ENCODE measurements at places on chromosomes 4 and X.
A peak's percentile ranks its signal among the peaks of the same experiment; 100 is the strongest.

DNA sequence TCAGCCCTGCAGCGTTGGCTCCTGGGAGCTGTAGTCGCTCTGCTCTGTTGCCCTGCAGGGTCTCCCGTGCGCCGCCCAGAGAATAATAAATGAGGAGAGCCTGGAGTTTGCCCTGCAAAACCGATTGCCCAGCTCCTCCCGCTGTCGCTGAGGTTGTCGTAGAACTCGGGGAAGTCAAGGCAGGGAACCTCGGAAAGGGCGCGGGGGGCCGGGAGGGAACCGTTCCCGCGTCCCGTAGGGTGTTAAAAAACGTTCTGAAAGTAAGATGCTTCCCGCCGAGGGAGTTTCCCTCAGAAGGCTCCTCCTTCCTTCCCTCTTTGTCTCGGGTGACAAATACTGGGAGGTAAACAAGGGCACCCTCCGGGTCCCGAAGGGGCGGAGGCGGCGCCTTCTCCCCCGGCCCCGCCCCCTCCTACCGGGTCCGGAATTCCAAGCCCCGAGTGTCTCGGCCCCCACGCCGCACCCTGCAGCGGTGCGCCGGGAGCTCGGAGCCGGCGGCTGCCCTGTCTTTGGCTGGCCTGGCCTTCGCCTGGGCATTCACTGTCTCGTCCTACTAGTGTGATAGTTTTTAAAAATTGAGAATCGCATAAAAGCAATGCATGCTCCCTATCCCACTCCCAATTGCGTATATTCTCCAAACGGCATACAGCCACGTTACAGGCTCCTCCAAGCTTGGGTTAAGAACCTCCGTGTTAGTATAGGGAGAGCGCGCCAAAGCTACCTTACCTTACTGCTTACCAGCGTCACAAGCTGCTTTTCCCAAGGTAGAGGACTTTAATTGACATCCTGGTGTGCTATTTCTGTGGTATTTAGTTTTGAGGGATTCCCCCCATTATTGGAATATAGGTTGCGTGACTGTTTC is 964 bp upstream of the HMGB2 start:
- peak; percentile 69 for DNase-seq

DNA sequence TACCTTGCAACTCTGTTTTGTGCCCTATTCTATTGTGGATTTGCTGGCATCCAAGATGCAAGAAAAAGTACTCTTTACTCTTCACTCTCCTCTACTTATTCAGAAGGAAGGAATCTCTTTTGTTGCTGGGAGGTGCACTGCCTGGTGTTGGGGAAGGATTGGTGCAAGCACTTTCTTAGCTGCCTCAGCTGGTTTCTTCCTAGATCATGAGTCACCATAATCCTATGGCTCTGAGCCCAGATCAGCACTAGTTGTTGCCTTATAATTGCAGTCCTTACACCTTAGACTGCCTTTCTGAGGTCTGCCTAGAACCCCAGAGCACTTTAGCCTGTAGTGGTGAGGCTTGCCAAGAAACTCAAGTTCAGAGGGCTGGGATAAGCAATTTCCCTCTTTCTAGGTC is 37.0 kb upstream of the CT83 start:
- DNase-seq, result no peak

- no peak for DNase-seq
Observed at GRCh38 chr4:95541889-95542607, 6.7 kb downstream of the UNC5C start.

DNA sequence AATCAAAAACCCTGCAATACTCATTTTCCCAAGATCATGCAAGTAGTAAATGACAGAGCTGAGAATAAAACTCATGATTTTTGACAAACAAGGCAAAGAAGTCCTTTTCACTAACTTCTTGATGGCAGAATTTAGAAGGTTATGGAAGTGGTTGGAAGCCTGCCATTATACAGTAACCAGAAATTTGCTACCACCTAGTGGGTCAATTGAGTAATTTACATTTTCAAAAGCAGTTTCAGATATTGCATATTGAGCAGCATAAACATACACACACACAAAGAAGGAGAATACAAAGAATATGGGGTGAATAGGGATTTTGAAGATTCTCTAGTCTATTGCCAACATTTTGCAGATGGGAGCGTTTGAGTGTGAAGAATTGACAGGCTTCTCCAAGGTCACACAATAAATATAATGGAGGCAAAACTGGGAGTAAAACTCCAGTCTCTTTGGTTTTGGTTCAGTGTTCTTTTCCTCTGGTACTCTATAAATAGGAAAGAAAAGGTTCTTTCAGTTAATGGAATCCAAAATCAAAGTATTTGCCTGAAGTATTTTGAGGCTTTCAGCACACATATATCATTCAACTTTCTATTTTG is 70.2 kb downstream of the GC start:
- DNase-seq, result no peak

DNA sequence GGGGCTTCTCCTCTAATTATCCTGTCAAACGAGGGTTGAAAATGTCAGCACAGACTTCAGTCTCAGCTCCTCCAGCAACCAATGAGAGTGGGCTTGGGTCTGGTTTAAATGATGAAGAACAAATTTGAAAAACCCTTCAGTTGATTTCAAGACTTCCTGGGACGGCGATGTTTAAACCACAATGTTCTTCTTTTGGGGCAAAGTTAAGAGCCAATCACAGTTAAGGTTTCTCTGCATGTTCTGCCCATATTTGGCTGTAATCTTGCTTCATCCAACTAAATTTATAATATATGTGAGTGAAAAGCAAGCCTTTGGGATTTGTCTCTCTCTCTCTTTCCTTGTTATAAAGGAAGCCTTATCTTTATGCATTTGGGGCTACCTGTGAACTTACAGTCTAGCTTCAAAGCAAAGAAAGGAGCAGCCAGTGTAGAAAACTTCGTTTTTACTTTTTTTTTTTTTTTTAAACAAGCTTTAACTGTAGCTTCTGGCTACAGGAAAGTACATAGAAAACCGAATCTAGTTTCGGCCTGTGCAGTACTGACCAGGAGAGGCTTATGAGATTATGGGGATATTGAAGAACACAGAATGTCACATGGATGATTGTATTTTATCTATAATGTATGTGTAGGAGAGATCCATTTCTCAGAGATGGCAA is 46.8 kb upstream of the FAM9C start:
- no peak for DNase-seq

- no peak for DNase-seq
Observed at GRCh38 chrX:130260316-130260715, 8.4 kb downstream of the ZNF280C start.

- no peak for DNase-seq
Observed at GRCh38 chrX:106039920-106040319, 1.4 kb upstream of the SERPINA7 start.

DNA sequence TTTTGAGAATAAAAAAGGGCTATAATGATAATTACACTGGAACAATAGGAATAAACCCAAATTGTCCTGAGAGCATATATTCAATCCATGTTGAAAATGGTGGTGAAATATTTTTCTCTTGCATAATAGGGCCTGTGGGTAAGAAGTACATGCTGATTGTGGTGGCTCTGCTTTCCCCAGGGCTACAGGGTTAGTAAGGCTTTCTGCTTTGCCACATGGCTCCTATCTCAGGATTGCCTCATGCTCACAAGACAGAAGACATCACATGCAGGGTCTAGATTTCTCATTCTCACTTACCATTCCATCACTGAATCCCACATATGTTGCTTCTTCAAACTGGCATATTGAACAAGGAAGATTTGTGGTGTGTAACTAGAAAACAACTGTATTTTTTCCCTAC is 12.4 kb upstream of the VEGFC start:
- DNase-seq, result no peak

GRCh38 chr4:184156163-184156920 is 61.3 kb downstream of the ENPP6 start:
- no peak for DNase-seq
